Smooth muscle cell of trachea (primary cell): ENCODE measurements at places on chromosomes 7 and 10. TPM values are rescaled to one million over a fixed set of nuclear protein-coding genes. Genes with fewer than 3 reads are reported as not detected.

UBE2D4 gene
- 8.0 and 17.4 TPM in 2 replicates for total RNA-seq

XRCC2 gene
- total RNA-seq: 0.50 and 2.6 TPM in 2 replicates

PIK3AP1 gene
- total RNA-seq: 0.50 TPM in 1 of 2 replicates, not detected in the other

CFAP70 gene
- total RNA-seq: 0.87 and 1.7 TPM in 2 replicates

MRLN gene
- total RNA-seq: not detected in 2 replicates

TAS2R3 gene
- total RNA-seq: 1.3 and 1.8 TPM in 2 replicates

FOXI2 gene
- not detected in 2 replicates for total RNA-seq

DYNC1I1 gene
- total RNA-seq: 0.66 and 1.9 TPM in 2 replicates

TBX20 gene
- not detected in 2 replicates for total RNA-seq

TEX36 gene
- 0.44 TPM in 1 of 2 replicates, not detected in the other for total RNA-seq

CCDC3 gene
- under 0.01 TPM in 1 of 2 replicates, not detected in the other for total RNA-seq

LLCFC1 gene
- not detected in 2 replicates for total RNA-seq

OPALIN gene
- not detected in 2 replicates for total RNA-seq

SHTN1 gene
- 0.99 and 3.2 TPM in 2 replicates for total RNA-seq

OR2A7 gene
- total RNA-seq: 0.29 and 0.33 TPM in 2 replicates

GOLGA7B gene
- not detected in 2 replicates for total RNA-seq

ODAD2 gene
- total RNA-seq: under 0.01 and 0.17 TPM in 2 replicates

DGKI gene
- total RNA-seq: 1.7 and 4.0 TPM in 2 replicates
